ENCODE measurements at places on chromosomes 12 and 14. TPM values are rescaled to one million over a fixed set of nuclear protein-coding genes. Genes with fewer than 3 reads are reported as not detected.

Gene PROX2
- not detected for total RNA-seq

Gene AHNAK2
- total RNA-seq = 15.1 TPM

Gene RASSF8
- 52.1 TPM for total RNA-seq

Gene ALDH1L2
- total RNA-seq = 6.7 TPM

Gene CEBPE
- not detected for total RNA-seq

Gene CD4
- 11.0 TPM for total RNA-seq

Gene KRT78
- not detected for total RNA-seq

Gene DBX2
- 0.33 TPM for total RNA-seq

Gene TMEM30B
- 5.0 TPM for total RNA-seq

Gene GLT1D1
- total RNA-seq = 0.33 TPM

Gene CLEC4D
- total RNA-seq = 0.15 TPM

Gene CLEC1B
- total RNA-seq = not detected

Gene CNTN1
- 7.2 TPM for total RNA-seq

Gene MDM1
- 38.6 TPM for total RNA-seq

DNA sequence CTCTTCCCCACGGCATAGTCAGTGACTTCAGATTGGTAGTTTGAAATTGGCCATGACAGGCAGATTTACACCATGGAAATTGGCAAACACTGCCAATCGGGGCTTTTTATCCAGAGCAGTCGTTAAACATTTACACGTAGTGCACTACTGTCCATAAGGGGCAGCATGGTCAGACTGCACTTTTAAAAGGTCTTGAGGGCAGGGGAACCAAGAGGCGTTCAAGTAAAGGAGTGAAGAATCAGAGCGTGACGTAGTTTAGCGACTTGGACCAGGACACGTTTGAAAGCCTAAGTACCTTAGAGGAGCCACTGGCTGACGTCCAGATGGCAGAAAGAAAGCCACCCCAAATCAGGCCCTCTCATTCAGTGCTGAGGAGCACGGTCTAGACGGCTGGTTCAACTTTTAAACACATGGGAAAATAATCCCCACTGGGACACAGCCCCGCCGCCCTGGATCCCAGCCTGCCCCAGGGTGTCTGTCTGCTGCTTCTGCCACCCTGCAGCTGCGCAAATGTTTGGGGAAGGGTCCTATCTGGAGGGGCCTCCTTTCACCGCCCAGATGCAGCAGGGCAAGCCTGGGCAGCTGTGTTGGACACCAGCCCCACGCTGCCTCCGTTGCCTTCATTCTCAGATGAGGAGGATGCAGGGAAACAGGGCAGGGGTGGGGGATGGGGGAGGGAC, 52.5 kb upstream of the PPP2R5C start:
- peak; percentile 12 for DNase-seq

DNA sequence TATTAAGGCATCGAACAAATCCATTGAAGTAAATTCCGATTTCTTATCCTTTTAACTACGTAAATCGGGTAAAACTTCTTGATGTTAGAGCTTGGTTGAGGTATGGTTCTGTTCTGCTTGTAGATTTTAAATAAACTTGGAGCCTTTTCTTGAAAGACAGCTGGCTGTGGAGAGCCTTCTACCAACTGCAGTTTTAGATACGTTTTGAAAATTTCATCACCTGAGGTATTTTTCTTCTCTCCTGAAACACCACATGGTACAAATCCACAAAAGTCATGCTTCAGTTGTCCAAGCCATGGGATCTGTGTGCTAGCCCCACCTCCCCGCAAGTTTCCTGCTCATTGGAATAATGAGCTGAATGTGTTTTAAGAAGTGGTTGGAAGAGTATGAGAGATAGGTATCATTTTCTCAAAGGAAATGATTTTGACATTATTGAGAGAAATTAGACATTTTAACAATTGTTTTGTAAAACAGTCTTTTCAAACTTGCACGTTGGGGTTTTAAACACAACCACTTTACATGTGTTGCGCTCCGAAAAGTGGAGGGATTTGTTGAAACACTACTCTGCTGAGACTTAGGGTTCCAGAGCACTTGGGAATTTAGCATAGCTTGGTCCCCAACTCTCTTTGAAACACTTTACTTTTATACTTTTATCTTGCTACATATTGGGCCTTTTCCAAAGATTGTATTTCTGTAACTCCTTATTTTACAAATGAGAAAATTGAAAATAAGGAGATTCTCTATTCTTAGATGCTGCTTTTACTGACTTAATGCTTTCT, 1.4 kb downstream of the PPM1A start:
- no peak for DNase-seq

DNA sequence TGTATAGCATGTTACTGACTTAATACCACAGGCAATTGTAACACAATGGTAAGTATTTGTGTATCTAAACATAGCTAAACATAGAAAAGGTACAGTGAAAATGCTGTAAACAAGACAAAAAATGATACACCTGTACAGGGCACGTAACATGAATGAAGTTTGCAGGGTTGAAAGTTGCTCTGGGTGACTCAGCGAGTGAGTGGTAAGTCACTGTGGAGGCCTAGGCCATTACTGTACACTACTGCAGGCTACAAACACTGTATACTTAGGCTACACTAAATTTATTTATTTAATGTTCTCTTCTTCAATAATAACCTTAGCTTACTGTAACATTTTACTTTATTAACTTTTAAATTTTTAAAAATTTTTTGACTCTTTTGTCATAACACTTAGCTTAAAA, 158.4 kb downstream of the IPO8 start:
- no peak for DNase-seq

DNA sequence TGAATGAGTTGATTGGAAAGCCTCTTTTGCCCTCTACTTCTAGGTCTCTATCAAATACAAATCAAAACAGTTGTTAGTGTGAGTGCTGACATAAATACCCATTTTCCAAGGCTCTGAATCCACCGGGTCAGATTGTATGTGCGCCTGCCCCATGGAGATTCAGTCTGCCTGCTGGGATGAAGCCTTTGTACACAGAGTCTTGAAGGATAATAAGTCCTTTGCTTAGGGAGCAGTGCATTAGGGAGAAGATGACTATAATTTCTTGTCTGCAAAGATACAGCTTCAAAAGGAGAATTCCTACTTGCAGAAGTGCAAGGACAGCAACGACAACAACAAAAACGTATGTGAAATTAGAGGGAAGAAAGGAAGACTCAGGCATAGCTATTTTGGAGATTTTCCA, 90.3 kb upstream of the VRK1 start:
- no peak for DNase-seq

- no peak for DNase-seq
These were observed 26.8 kb upstream of the C14orf180 start for GRCh38 chr14:104552738-104553125.

GRCh38 chr12:104494793-104495158, 38.0 kb downstream of the CHST11 start:
- no peak for DNase-seq

DNA sequence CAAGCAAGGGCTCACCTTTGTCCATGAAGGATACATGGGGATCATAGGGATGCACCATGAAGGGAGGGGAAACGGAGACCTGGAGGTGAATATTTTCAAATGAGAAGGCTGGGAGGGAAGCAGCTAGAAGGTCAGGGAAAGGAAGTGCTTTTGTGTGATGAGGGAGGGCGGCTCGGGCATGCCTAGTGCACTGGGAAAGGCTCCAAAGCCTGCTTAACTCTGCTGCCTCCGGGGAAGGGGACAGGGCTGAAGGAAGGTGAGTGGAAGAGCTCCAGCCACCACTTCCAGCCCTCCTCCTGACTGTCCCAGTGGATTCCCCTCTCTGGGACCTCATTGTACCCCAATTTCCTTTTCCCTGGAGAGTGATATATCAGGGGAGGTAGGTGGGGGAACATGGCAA, 149.4 kb upstream of the PRMT8 start:
- no peak for DNase-seq

- DNase-seq = no peak
These were observed 17.0 kb downstream of the RNASE10 start for GRCh38 chr14:20522332-20522731.

GRCh38 chr14:65696801-65697200, 284.3 kb downstream of the FUT8 start:
- no peak for DNase-seq

DNA sequence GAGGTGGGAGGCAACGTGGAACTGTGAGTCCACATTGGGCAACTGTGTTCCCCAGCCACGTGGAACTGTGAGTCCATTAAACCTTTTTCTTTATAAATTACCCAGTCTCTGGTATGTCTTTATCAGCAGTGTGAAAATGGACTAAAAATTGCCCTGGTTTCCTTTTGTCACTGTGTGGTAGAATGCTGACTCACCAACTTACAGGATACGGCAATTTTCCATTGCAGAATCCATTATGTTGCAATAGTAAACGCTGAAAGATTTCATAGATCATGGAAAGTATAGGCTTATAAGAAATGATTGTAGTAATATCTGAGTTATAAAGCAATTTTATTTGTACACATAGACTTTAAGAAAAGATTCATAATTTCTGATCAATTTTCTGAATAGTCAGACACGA, 93.0 kb downstream of the GTF2A1 start:
- DNase-seq = no peak

- DNase-seq = no peak
These were observed 263.9 kb upstream of the TMTC1 start for GRCh38 chr12:30047516-30048254.

DNA sequence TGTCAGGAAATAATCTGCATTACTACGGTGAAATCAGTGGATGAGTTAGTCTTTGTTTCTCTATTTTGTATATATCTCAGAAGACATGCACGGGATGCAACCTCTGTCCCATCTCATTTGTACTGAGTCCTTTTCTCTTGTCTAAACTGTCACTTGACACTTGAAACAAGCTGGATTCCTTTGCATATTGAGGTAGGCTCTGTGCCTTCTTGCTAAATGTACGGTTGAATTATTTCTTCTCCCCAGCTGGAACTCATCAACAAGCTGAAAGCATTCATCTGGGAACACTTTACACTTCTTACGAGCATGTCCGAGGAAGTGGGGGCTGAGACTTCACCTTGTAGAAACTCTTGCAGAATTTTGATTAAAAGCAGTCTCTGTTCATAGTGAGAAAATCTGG, 119.5 kb downstream of the VEZT start:
- no peak for DNase-seq

GRCh38 chr12:122978507-122978955, 1.9 kb upstream of the ARL6IP4 start:
- no peak for DNase-seq

DNA sequence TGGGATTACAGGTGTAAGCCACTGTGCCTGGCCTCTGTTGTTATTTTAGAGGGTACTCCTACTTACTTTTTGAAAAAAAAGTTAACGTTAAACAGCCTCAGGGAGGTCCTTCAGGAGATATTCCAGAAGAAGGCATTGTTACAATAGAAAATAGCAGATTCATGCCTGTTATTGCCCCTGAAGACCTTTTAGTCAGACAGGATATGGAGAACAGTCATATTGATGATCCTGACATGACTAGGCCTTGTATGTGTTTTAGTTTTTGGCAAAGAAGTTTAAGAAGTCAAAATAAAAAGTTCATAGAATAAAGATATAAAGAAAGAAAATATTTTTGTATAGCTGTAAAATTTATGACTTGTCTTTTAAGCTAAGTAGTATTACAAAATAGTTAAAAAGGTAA, 45.3 kb downstream of the WASHC3 start:
- no peak for DNase-seq

DNA sequence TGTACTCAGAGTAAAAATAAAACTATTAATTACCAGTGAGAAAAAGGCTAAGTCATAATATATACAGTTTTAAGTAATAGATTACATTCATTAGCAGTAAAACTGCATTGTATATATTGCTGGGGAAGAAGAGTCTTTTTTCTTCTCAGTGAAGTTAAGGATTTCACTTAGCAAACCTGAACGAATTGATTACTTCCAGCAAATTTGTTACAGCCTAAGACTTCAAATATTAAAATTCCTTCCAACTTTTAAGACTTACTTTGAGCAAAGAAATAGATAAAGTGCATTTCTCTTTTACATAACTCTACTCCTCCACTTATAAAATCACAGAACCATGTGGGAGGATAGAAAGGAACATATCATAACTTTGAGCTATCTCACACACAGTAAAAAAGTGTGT, 43.3 kb downstream of the PIK3C2G start:
- DNase-seq = no peak

- no peak for DNase-seq
These were observed 8.0 kb downstream of the MMP17 start for GRCh38 chr12:131836193-131836592.

DNA sequence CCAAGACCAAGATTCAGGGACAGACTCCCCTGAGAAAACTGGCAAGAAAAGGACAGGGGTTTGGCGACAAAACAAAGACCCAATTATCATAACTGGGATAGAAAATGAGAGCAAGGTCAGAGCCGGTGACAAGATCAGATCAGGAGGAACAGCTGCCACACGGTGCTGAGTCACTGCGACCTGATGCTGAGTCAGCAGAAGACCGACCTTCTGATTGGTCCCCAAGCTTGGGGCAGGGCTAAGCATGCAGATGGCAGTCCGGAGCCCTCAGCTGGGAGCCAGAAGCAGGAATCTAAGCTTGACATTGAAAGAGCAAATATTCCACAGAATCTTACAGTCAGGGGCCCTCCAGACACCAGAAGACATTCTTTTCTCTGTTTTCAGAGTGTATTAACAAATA, 19.1 kb upstream of the ARMH4 start:
- peak; percentile 78 for DNase-seq

DNA sequence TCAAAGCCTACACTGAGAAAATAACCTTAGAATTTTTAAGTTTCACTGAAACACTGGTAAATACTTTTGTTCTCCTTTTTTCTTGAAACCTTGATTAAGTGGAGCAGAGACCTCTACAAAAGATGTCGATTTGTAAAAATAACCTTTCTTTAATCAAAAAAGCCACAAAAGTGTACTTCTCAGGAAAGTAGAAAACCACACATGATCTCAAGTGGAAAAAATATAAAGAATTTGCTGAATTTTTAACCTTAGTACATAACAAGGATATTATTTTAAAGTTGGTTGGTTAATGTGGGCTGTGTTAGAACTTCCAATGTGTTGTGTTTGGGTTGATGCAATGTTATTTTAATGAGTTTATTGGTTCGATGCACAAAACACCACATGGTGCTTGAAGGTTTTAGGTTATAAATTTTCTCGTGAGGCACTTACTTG, 8.6 kb downstream of the LGR5 start:
- no peak for DNase-seq

DNA sequence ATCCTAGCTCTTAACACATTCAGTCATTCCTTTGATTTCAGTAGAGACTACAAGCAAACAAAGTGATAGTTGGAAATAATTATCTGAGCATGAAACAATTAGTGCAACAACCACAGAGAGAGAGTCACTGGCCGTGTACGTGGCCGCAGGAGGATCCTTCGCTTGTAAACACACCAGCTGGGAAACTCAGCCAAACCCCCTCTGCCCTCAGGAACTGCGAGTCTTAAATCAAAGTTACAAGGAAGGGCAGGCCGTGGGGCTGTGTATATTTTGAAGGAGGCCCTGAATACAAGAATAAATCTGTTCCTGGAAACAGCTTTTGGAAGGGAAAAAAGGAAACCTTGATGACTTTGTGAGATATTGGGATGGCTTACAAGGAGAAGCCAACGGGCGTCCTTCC, 164.5 kb downstream of the ANO2 start:
- DNase-seq = no peak

GRCh38 chr12:13024531-13024916, 19.7 kb upstream of the FAM234B start:
- DNase-seq = no peak

All from breast epithelium (tissue), 4 donors.